ENCODE measurements at places on chromosomes 1 and 21.

GRCh38 chr21:23398726-23399125 lies 2208.6 kb downstream of the MRPL39 start:
- no peak for DNase-seq

DNA sequence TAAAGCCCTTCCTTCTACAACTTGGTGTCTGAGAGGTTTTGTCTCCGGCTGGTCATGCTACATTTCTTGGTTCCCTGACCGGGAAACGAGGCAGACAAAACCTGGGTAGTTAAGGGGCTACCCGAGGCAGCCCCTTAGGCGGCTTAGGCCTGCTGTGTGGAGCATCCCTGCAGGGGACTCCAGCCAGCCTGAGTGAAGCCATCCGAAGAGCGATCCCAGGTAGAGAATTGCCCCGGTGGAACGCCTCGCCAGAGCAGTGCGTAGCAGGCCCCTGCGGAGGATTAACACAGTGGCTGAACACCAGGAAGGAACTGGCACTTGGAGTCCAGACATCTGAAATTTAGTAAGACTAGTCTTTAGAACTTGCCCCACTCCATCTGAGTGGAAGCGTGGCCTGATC lies 21.2 kb upstream of the MYOCOS start:
- no peak for DNase-seq

GRCh38 chr1:81582467-81582986 lies 218.2 kb upstream of the ADGRL2 start:
- DNase-seq = no peak

- DNase-seq = no peak
These were observed 12.8 kb downstream of the SH2D1B start for GRCh38 chr1:162398999-162399580.

GRCh38 chr1:156896490-156897033 lies 3.0 kb downstream of the PEAR1 start:
- no peak for DNase-seq

DNA sequence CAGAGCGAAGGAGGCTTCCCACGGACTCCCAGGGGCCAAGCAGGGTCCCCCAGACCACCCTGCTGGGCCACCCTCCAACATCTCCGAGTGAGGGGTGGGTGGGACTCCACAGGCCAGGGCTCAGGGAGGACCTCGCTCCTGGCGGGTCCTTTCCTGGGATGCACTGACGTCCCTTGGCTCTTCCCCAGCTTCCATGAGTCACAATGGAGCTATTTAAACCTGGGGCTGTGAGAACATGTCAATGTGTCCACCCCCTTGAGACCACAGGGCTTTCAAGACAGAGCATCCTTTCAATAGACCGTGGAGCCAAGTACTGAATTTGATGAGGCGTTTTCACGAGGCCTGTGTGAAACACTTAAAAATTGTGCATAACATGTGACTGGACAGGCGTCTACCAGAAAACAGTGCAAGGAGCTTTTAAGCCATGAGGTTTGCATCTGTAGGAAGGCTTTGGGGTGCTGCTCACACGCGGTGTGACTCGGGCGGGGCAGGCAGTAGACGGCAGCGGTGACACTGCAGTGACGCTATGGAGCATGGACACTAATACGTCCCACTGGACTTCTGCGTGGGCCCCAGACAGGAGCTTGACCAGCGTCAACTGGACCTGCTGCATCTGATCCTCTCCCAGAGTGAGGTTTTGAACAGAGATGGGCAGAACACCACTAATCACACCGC lies 24.1 kb upstream of the NPHP4 start:
- no peak for DNase-seq

- no peak for DNase-seq
These were observed 7.2 kb downstream of the CASZ1 start for GRCh38 chr1:10789047-10789791.

GRCh38 chr21:46029186-46029924 lies 47.8 kb downstream of the COL6A1 start:
- DNase-seq = no peak

DNA sequence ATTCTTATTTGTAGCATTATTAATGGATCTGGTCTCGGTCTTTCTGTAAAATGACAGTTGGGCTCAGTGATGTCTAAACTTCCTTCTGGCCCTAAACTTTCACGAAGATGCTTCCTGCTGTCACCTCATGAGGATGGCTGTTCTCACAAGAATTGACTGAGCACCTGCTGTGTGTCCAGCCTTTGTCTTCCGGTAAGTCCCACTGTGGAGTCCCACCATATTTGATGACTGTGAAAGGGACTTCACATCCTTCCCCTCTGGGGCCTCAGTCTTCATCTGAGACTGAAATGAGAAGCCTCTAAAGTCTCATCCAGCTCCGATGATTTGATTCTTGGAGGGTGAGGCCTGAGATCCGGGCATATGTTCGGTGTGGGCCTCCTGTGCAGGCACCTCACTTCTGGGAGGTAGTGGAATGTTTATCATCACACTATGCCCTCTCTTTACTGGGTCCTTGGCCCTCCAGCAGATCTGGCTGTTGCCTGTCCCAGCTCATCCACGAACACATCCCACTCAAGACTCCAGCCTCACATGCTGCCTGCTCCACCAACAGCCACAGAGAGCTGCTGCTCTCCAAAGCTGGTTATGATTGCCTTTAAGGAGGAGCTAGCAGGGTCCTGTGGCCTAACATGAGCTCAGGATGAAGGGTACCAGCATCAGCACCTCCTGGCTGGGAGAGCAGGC lies 95.8 kb downstream of the KCNN3 start:
- no peak for DNase-seq

DNA sequence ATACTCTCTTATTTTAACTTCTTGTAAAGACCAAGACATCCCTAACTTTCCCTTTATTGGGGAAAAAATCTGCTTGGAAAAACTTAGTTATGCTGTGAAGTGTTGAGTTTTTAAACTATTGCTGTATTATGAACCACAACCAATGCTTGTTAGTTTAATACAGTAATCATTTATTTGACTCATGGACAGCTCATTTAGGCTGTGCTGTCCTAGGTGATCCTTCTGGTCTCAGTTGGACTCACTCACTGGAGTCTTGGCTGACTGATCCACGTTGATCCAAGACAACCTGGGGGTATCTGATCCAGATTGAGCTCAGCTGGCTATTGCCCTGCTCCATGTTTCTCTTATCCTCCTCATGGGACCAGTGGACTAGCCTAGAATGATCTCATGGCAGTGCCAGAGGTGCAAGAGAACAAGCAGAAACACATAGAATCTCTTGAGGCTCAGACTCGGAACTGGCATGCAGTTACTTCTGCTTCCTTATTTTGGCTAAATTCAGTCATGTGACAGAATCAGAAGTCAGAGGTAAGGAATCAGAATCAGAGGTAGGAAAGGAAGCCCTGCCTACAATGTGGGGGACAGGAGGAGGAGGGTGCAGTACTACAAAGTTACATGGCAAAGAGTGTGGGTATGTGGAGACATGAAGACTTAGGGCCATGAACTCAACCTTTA lies 156.5 kb downstream of the FGGY start:
- DNase-seq = no peak

- DNase-seq = no peak
These were observed 311.3 kb downstream of the TGFB2 start for GRCh38 chr1:218656301-218657037.

- DNase-seq = no peak
These were observed 25.7 kb upstream of the VPS13D start for GRCh38 chr1:12204140-12204539.

DNA sequence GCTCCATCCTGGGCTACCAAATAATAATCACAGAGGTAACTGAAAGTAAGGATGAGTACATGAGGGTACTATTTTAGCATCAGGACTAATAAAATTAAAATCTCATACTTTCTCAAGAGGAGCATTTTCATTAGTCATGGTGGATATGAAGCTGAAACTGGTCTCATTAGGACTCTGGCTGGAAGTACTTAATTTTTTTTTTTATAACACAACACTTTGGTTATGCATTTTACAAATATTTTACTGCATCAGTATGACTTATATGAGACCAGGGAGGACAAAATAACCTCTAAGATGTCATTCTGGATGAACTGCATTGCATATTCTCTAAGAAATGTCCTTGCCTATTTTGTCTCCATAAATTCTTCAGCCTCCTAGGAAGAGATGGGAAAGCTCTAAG lies 290.9 kb downstream of the HLX start:
- no peak for DNase-seq

- no peak for DNase-seq
These were observed 210.3 kb downstream of the TPR start for GRCh38 chr1:186164773-186165172.

GRCh38 chr1:162388615-162389014 lies 7.1 kb downstream of the C1orf226 start:
- DNase-seq = no peak

DNA sequence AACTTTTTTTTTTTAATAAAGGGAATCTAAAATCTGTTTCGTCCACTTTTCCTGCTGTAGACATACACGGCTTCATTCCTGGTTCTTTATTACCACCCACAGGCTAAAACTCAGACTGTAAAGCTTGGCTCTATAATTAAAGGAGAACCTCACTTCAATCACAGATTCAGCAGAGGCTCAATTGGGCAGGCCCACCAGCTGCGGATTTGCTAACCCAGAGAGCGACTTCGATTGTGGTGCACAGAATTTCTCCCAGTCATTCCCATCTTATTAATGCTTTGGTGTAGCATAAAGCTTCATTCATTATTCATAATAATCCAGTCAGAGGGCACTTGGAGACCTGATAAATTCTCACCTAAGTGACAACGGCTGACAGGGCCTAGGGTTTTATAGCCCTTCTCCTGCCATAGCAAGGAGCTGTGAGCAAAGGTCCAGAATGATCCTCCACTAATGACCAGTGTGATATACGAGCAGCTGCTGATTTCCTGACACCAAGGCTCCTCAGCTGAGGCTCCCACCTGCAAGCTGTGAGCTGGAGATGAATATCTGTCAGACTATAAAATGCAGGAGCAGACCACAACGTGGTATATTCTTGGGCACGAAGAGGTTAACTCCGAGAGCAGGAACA lies 149.0 kb downstream of the ATP6V1G3 start:
- DNase-seq = no peak

DNA sequence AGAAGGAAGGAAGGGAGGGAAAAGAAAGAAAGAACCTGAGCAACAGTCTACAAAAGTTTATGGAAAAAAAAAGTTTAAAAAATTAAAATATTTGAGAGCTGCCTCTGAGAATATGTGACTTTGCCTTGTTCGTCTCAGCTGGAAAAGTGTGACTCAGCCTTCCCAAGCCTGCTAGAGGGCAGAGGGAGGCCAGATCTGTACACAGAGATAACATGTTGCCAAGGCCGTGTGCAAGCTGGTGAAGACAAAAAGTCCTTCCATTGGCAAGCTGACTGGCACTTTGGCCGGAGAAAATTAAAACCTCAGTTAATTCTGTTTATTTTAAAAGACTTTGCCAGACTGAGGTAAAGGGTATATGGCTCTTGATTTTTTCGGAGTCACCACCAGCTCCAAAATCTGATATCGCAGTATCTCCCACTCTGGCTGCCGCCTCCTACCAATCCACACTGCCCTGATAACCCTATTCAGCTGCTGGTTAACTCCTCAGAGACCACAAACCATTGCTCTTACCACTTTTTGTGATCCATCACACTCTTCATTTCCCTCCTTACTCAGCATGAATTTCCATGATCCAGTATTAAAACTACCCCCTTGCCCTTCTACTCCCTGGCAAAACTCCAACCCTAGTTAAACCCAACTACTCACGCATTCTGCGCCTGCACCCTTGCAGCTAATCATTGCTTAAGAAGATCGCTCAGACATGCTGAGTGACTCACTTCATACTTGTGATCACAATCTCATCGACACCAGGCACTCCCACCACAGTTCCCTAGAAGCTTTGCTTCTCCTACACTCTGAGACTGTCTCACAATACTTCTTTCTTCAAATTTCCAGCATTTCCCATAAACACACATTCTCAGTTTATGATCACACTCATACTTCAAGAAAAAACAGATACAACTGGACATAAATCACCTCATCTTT lies 5.7 kb upstream of the PPP1R15B start:
- no peak for DNase-seq

- no peak for DNase-seq
These were observed 28.3 kb upstream of the IFI44L start for GRCh38 chr1:78591971-78592370.

DNA sequence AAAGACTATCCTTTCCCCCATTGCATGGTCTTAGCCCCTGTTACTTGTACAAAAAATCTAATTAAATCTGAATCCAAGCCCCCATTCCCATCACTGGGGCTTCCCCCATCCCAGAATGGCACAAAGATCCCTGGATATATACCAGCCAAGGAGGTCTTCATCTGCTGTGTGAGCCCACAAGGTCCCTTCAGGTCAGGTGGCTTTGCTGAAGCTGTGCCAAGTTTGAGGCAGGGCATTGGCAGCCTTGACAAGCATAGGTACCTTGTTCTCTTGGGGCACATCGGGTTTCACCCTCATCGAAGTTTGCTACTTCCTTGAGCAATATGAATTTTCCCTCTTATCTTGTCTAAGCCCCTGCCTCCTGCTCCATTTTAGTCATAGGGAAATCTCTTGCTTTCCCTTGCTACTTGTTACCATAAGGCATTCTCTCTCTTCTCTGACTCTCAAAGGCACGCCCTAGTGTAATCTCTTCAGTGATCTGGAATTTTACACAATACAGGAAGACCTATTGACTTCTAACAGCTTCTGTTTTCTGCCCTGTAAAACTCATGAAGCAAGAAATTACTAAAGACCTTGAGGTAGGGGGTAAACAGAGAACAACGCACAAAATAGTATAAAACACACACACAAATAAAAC lies 71.4 kb upstream of the COG2 start:
- no peak for DNase-seq

GRCh38 chr1:221157026-221157761 lies 278.0 kb downstream of the HLX start:
- DNase-seq = no peak

DNA sequence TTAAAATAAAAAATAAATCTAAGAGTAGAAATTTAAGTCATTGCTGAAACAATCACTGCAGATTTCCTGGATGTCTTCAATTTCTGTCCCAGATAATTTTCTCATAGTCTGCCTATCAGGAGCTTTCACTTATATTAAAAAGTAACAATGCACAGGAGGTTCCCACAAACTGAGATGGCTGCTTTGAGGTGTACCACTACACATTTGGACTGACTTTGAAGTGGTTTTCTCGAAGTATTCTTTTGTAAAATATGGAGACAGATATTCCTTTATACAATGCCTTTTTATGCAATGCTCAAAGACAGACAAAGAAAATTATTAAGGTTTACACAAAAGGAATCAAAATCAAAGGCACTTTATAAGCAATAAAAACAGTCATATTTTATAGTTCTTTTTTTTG lies 24.5 kb downstream of the TOR1AIP2 start:
- no peak for DNase-seq

DNA sequence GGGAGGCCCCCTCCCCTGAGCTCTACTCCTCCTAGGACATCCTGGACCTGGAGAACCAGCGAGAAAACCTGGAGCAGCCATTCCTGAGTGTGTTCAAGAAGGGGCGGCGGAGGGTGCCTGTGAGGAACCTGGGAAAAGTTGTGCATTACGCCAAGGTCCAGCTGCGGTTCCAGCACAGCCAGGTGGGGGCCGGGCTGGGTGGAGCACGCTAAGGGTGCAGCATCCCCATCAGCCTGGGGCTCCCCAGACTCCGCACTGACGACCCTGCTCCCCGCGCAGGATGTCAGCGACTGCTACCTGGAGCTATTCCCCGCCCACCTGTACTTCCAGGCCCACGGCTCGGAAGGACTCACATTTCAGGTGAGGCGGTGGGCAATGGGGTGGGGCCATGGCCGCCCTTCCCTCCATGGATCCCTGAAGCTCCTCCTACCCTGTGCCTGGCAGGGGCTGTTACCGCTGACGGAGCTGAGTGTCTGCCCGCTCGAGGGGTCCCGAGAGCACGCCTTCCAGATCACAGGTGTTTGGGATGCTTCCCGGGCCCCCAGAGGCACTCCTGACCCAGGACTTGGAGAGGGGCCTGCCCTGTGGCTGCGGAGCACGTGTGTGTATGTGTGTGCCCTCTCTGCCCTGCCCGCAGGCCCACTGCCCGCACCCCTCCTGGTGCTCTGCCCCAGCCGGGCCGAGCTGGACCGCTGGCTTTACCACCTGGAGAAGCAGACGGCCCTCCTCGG lies 4.1 kb downstream of the PLEKHN1 start:
- DNase-seq = no peak

All from T follicular helper cell (primary cell).